A172 (cell line): ENCODE measurements at places on chromosomes 1 and 21.

GRCh38 chr1:223403184-223403815 is 10.1 kb downstream of the CCDC185 start:
- DNase-seq = peak; percentile 22

DNA sequence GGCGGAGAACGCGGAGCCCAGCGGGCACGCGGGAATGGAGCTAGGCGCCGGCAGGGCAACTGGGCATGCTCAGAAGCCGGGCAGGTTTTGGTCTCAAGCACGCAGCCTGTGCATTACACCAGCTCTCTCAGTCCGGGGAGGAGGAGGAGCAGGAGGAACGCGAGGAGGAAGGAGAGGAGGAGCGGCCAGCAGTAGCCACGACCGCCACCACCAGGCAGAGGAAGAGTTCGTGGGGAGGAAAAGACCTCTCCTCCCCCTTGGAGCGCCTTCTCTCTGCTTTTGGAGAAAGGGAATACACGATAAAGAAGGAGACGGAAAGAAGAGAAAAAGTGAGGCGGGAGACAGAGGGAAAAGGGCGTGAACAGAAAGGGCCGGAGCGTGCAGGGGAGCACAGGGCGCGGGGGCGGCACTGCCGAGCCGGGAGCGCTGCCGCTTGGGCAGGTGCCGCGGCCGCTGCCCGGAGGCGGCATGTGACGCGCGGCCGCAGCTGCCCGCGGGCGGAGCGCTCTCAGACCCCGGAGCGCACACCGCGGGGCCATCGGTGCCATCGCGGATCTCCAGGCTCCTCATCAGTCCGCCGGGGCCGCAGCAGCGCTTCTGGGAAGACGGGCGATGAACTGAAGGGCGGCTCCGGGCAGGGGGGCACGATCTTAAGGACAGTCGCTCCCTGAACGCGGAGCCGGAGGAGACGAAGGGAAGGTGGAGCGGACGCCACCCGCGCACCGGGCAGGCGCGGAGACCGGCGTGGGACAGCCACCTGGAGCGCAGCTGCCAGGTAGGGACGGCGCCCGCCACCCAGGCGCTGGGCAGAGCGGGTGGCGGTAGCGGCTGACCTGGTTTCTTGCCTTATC is at the start of gene CHRM3:
Gene CHRM3, plus strand, starts transcription at position 116 of the 851 bp plus-strand sequence. CDS start 520,884 bp downstream, outside the sequence.
- peak; percentile 86 for DNase-seq

- no peak for DNase-seq
These were observed 110.2 kb downstream of the IFI44 start for GRCh38 chr1:78759881-78760280.

DNA sequence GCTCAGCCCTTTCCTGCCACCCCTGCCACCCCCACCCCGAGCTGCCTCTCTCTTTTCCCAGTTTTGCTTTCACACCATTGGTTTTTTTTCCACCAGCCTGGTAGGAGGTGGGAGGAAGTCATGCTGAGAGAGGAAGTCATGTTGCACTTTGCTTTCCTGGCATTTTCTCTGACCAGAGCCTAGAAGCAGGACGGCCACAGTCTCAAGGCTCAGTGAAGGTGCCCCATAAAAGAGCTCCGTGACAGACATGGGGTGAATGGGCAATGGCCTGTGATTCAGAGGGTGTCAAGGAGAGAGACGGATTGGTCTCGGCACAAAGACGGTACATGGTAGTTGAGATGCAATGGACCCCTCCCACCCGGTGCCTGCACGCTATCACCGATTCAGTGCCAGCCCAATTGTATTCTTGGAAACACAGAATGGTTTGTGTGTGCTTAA is 42.1 kb upstream of the DMRTB1 start:
- DNase-seq = no peak

DNA sequence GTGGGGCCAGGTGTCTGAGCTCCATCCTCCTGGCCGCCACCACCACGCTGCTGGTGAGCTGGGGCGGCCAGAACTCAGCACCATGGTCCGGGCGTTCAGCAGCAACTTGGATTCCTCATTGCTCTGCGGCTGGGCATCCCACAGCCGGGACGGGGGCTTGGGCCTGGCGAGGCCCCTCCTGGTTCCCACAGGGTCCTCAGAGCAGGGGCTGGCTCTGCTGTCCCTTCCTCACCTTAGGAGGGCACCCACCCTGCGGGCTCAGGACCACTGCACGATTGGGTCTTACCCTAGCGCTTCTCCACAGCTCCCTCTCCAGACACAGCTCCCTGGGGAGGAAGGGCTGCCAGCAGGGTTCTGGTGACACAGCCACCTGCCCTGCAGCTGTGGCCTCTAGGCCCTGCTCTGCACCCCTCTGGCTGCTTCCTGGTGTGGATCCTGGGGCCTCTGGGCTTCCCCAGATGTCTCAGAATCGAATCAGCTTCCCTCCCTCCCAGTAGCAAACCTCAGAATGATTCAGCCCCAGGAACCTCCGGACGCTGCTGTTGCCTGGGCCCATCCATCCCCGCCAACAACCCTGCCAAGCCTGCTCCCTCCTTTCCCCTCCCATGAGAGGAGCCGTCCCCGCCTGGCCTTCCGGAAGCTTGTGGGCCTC is 25.0 kb downstream of the CRYAA start:
- peak; percentile 96 for DNase-seq

- DNase-seq = no peak
These were observed 396.9 kb downstream of the ADGRL2 start for GRCh38 chr1:82197606-82198005.

- no peak for DNase-seq
These were observed 235.8 kb upstream of the C1orf105 start for GRCh38 chr1:172184506-172185191.

DNA sequence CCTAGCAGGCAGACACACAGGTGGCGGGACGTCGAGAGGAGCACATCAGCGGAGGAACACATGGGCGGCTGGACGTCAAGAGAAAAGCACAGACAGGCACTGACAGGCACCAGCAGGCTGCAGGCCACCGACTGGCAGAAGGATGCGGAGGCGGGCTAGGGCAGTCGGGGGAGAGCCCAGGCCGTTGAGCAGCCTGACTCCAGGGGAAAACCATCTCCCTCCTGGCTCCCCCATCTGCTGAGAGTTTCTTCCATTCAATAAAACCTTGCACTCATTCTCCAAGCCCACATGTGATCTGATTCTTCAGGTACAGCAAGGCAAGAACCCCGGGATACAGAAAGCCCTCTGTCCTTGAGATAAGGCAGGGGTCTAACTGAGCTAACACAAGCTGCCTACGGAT is 25.5 kb downstream of the B3GALT5 start:
- no peak for DNase-seq

GRCh38 chr1:28956038-28956464 is 41.7 kb downstream of the EPB41 start:
- no peak for DNase-seq

DNA sequence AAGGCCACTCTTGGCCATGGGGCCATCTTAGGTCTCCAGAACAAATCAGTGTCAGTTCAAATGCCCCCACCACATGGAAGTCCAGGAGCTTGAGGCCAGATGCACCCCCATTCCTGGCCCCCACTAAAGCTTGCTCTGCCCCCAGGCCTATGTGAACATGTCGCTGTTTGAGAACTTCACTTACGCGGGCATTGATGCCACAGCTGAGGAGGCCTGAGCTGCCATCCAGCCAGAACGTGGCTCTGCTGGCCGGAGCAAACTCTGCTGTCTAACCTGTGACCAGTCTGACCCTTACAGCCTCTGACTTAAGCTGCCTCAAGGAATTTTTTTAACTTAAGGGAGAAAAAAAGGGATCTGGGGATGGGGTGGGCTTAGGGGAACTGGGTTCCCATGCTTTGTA is 15.1 kb upstream of the MPL start:
- no peak for DNase-seq

DNA sequence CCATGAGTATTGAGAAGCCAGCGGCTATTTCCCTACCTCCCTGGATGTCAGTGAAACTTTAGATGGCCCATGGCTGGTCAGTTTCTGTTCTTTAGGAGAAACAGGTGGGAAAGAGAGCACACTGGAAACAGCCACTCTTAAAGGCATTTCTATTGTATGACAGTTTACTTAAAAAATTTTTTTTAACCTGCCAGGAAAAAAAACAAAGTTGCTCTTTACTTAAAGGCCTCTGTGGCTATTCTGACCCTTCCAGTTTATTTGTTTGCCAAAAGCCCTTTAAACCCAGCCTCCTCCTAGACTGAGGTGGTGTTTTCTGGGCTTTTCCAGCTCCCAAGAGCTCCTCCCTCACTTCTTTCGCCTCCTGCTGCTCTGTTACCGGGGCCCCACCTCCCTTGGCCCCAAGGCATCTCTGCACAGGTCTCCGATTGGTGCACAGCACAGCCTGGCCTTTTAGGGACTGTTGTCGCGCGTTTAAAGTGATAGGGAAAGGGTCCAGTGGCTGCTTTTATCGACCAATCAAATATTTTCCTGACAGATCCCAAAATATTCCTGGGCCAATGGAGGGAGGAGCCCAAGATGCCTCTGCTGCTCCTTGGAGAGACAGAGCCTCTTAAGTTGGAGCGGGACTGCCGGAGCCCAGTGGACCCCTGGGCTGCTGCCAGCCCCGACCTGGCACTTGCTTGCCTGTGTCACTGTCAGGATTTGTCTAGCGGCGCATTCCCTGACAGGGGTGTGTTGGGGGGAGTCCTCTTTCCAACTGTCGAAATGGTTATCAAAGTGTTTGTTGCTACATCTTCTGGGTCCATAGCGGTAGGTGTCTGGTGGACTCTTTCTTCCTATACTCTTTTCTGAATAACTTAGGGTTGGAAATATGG is at the start of gene SH3BGR:
Gene SH3BGR, plus strand, starts transcription at position 639 of the 875 bp plus-strand sequence. Its CDS starts 127 bp downstream, at position 766.
- DNase-seq = no peak

- DNase-seq = no peak
These were observed 38.5 kb upstream of the SLC19A1 start for GRCh38 chr21:45580576-45581321.

- DNase-seq = no peak
These were observed 47.6 kb downstream of the IRF2BP2 start for GRCh38 chr1:234562334-234562733.

- no peak for DNase-seq
These were observed 21.3 kb downstream of the COL6A2 start for GRCh38 chr21:46119144-46119636.

GRCh38 chr1:200319148-200319547 is 90.7 kb downstream of the ZNF281 start:
- DNase-seq = no peak

DNA sequence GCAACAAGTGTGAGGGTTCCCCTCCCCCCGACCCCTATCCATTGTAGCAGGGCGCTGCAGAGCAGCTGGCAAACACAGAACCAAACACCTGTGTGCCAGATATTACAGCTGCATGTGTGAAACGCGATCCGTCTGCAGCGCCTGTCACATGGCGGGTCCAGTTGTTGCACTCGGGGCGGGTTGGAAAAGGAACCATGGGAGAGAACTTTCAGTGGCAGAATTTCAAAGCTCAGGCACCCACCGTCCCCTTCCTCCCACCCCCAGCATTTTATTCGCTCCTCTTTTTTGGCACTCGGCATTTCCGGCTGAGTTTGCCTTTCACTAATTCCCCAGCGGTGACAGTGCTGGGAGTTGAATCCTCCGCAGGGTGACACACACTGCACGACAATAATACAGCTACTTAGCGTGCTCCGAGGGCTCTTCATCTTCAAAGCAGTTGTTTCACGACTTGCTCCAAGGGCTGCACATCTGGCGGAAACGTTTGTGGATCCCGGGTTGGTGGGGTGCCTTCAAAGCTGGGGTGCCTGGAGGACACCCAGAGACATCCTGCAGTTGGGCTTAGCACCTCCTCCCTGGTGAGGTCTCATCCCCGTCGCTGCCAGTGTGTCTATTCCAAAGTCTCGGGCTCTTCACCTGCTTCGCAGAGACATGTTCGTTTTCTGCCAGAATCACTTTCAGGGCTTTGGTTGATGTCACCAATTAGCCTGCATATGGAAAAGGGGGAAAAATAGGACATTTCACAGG is 180.7 kb downstream of the ZBTB18 start:
- no peak for DNase-seq

GRCh38 chr1:39183503-39184353 is 20.8 kb upstream of the MACF1 start:
- peak; percentile 93 for DNase-seq

GRCh38 chr21:16116798-16117197 is 387.0 kb downstream of the USP25 start:
- no peak for DNase-seq

GRCh38 chr1:150810958-150811659 is 3.0 kb upstream of the CTSK start:
- no peak for DNase-seq

- no peak for DNase-seq
These were observed 521 bp upstream of the CDC7 start for GRCh38 chr1:91499904-91500755.

DNA sequence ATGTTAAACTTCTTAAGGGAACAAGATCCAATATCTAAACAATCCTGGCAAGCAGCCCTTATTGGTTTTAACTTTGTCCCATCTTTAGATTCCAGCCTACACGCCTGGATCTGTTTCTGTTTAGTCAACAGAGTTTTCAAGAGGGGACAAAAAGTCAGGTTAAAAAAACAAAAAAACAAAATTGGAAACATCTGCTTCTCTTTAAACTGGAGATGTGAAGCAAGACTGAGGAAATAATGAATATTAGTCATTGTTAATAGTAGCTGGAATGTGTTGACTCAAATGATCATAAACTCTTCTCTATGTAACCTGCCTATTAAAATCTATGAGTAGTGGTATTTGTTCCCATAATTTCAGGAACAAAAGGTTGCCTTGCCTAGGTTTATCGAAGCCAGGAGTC is 55.0 kb downstream of the NID1 start:
- peak; percentile 16 for DNase-seq

DNA sequence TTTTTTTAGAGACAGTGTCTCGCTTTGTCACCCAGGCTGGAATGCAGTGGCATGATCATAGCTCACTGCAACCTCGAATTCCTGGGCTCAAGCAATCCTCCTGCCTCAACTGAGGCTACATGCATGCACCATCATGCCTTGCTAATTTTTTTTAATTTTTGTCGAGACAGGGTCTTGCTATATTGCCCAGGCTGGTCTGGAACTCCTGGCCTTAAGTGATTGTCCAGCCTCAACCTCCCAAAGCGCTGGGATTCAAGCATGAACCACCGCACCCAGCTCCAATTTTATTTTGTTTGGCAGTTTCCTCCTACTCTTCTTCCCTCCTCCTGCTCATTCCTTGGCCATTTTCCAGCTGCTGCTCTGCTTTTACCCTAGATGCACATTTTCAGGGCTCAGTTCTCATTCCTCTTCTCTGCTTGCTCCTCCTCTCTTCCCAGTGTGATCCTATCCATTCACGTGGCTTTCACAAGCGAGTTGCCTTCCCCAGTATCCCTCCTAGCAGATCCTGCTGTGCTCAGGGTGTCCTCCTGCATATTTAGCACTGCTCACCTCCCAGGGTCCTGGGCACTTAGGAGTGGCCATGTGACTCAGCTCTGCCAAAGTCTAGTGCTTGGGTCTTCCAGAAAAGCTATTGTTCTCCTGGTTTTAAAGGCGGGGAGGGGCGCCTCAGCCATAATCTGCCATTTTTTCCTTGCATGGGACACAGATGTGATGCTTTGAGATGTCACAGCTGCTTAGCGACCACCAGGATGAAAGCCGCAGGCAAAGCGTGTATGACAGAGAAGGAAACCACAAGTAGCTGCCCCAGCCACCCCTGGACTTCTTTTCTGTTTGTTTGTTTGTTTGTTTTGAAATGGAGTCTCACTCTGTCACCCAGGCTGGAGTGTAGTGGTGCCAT is 33.7 kb downstream of the PSEN2 start:
- peak; percentile 44 for DNase-seq
